ENCODE measurements at places on chromosomes 4 and X.

DNA sequence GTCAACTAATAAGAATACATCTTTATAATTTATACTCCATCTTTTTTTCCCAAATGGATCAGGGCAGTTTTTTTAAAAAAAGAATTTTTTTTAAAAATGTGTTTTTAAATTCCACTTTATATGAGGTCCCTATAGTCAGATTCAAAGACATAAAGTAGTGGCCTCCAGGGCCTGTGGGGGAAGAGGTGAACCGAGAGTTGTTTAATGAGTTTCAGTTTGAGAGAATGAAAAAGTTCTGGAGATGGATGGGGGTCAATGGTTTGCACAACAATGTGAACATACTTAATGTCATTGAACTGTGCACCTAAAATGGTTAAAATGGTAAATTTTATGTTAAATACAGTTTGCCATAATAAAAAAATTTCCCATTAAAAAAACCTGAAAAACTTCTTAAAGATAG, 53.8 kb downstream of the ZNF827 start:
- DNase-seq: no peak

- DNase-seq: no peak
Measured at GRCh38 chr4:73606465-73606974, 13.7 kb downstream of the RASSF6 start.

DNA sequence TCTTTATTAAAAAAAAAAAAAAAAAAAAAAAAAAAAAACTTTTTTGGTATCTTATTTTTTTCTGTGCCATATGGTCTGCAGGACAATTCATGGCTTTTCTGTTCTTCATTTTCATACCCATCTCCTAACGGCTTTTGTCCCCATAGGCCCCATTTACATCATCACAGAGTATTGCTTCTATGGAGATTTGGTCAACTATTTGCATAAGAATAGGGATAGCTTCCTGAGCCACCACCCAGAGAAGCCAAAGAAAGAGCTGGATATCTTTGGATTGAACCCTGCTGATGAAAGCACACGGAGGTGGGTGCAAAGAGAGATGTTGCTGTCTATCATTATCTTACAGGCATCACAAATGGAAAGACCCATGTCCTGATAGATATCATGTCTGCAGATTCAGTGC, 49.1 kb downstream of the PDGFRA start:
- no peak for DNase-seq

DNA sequence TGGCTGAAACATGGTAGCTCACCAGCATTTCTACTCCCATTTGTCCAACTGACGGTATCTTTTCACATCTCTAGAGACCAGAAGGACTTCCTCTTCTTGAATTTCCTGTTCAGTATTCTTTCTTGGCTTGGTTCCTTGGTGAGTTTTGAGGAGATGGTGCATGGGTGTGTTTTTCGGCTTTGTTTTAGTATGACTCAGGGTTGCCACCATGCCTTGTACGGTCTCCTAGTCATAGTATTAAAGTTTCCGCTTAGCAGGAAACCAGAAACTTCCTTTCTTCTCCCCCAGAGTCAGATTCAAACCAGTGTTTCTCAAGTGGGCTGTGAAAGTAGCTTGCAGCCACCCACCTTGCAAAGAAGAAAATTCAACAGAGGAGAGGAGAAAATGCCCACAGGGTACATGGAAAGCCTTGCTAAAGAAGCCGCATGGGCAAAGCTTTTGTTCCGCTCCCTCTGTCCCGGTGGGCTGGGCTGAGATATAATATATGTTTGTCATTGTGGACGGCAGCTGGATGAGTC, 5.7 kb downstream of the CD99 start:
- DNase-seq: no peak

GRCh38 chrX:128436397-128437103, 384.3 kb upstream of the ACTRT1 start:
- DNase-seq: no peak

GRCh38 chrX:125387945-125388344, 68.3 kb downstream of the TEX13C start:
- DNase-seq: no peak

GRCh38 chrX:49155243-49155899, 7.2 kb upstream of the MAGIX start:
- no peak for DNase-seq

DNA sequence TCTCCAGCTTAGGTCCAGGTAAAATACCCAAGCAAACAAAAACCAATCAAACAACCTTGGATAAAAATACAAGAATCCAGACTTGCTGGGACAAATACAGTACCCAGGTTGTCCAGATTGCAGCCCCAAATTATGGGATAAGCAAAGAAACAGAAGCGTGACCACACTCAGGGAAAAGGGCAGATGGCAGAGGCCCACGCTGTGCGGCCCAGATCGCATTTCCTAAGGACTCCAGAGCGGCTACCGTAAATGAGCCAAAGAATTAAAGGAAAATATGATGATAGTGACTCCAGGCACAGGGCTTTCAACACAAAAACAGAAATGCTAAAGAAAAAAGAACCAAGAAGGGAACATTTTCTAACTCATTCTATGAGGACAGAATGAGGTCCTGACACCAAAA, 50.3 kb downstream of the FGFRL1 start:
- DNase-seq: peak; percentile 36

- no peak for DNase-seq
Measured at GRCh38 chr4:137576446-137576845, 44.2 kb upstream of the PCDH18 start.

GRCh38 chr4:168528131-168528949, 31.5 kb downstream of the PALLD start:
- DNase-seq: no peak

GRCh38 chrX:149274516-149275105, 230.5 kb downstream of the IDS start:
- no peak for DNase-seq

DNA sequence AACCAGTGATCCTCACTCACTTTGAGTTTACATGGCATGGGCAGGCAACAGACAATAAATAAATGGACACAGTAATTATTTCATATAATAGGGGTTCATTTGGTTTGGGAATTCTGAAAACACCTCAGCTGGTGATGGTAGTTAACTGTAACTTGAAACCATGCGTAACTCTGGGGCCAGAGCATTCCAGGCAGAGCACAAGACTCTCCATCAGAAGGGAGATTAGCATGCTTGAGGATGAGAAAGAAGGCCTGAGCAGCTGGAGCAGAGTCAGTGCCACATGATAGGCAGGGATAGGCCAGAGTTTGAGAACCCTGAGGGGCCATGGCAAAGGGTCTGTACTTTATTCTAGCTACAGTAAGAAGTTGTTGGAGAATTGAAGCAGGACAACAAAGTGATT, 56.3 kb upstream of the CXCL8 start:
- DNase-seq: no peak

GRCh38 chrX:116413273-116413672, 23.1 kb upstream of the SLC6A14 start:
- DNase-seq: no peak

- DNase-seq: no peak
Measured at GRCh38 chr4:139331185-139331584, 28.9 kb upstream of the NDUFC1 start.

- DNase-seq: no peak
Measured at GRCh38 chr4:4460759-4461158, 73.9 kb downstream of the NSG1 start.

- DNase-seq: no peak
Measured at GRCh38 chrX:10120331-10120730, 36.4 kb upstream of the CLCN4 start.

DNA sequence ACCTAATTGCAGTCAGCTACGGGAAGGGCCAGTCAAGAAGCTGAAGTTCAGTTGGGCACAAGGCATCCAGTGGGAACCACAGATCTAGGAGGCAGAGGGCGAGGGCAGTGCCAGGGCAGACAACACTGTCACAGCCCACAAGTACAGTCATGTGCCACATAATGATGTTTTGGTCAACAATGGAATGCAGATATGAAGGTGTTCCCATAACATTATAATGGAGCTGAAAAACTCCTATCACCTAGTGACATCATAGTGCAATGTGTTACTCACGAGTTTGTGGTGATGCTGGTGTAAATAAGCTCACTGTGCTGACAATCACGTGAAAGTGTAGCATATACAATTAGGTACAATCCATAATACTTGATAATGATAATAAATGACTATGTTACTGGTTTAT, 4.5 kb upstream of the TMEM255A start:
- DNase-seq: no peak
